Fibroblast of mammary gland (primary cell): ENCODE measurements at places on chromosomes 4 and X.

DNA sequence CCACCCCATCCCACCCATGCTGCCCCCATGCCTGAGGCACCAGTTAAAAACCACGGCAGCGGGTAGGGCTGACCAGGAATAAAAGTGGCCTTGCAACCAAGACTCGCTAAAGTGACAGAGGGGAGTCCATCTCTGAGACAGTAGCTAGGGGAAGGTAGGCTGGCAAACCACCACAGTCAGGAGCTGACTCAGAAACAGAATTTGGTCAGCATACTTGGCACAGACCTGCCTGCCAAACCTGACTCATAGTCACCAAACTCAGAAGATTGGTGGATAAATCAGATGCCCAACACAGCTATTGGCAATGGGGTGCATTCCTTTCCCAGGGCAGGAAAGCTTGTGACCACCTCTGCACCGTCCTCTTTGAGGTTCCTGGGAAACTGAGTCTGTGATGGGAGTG is 193.8 kb downstream of the BCOR start:
- peak; percentile 65 for DNase-seq

DNA sequence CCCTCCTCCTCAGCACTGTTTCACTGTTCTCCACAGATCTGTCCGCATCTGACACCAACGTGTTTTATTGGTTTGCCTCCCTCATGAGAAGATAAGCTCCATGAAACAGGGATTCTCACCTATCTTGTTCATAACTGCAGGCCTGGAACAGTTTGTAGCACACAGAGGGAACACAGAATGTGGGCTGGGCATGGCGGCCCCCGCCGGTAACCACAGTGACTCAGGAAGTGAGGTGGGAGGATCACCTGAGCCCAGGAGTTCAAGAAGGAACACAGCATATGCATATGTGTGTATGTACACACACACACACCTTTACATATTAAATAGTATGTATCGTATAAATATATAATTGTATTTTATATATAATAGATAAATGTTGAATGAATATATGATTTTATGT is 168.6 kb downstream of the AFAP1 start:
- no peak for DNase-seq

- no peak for DNase-seq
Measured at GRCh38 chrX:69321006-69321655, 155.9 kb upstream of the PJA1 start.

- no peak for DNase-seq
Measured at GRCh38 chr4:4440333-4441061, 53.6 kb downstream of the NSG1 start.

- peak; percentile 40 for DNase-seq
Measured at GRCh38 chr4:40998675-40999358, 215.5 kb downstream of the APBB2 start.

GRCh38 chr4:119478446-119479179 is 150.0 kb downstream of the PDE5A start:
- DNase-seq, result no peak

DNA sequence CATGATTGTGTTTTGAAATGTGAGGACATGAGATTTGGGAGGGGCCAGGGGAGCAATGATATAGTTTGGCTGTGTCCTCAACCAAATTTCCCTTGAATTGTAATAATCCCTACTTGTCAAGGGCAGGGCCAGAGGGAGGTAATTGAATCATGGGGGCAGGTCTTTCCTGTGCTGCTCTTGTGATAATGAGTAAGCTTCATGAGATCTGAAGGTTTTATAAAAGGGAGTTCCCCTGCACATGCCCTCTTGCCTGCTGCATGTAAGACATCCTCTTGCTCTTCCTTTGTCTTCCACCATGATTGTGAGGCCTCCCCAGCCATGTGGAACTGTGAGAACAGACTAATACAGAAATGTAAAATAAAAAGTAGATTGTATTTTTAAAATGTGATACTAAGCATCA is 1294.9 kb downstream of the ADGRL3 start:
- DNase-seq, result no peak

DNA sequence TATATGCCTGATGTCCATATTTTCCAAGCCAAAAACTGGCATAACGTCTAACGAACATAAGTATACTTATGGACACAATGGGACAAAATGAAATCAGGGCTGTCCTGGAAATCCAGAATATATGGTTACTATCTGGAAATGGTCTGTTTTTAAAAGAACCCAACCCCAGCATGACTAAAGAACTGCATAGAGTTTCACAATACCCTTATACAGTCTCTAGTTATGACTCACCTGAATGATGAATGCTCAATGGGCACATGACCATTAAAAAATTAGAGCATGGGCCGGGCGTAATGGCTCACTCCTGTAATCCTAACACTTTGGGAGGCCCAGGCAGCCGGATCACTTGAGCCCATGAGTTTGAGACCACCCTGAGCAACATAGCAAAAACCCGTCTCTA is 31.8 kb downstream of the AMMECR1 start:
- peak; percentile 91 for DNase-seq

GRCh38 chr4:104901438-104901837 is 245.2 kb upstream of the TET2 start:
- DNase-seq, result no peak

GRCh38 chrX:49129427-49129826 is 5.9 kb upstream of the GPKOW start:
- no peak for DNase-seq

DNA sequence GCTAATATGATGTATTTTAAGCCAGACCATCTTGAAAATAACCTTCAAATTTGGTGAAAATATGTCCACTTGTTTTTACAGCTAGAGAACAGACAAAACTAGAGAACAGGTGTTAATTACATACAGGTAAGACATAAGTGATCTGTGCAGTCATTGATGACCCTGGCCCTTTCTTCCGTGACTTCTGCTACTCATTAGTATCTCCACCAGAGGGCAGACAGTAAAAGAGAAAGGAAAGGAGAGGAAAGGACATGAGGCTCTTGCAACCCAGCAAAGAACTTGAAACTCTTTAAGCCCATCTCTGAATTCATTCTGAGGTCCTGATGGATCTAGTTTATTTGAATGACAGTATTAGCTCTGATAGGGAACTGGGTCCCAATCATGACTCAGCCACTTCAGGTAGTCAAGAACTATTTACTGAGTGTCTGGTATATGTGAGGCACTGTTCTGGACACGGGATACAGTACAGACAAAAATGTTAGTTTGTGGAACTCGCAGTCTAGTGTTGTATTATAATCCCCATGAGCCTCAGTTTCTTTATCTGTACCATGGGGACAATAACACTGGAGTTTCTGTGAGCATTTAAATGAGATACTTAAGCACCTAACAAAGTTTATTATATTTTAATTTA is 121.0 kb upstream of the TEX13D start:
- peak; percentile 30 for DNase-seq

- DNase-seq, result no peak
Measured at GRCh38 chr4:44914748-44915147, 188.4 kb upstream of the GNPDA2 start.

DNA sequence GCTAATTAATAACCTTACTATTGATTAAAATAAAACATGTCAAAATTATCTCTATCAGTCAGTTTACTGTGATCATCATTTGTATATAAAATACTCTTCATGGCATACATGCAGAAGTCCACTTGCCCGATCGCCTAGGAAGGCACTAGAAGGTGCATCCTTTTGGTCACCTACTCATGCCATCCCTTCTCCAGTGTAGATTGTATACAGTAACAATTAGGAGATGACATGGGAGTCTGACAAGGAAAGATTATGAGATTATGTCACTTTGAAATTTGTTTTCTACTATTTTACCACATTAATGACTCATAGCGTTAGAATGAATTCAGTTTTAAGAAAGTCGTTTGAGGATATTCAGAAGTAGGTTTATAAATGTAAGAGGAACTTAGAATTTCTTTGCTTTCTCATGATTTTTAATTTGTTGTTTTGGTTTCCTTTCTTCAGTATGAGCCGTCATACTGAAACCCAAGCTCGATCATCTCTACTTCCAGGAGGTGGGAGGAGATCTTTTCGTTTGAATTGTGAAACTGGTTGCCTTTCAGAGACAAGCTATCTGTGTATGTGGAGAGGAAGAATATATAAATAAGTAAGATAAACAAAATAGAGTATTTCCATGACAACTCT is 51.1 kb upstream of the UNC5C start:
- no peak for DNase-seq

DNA sequence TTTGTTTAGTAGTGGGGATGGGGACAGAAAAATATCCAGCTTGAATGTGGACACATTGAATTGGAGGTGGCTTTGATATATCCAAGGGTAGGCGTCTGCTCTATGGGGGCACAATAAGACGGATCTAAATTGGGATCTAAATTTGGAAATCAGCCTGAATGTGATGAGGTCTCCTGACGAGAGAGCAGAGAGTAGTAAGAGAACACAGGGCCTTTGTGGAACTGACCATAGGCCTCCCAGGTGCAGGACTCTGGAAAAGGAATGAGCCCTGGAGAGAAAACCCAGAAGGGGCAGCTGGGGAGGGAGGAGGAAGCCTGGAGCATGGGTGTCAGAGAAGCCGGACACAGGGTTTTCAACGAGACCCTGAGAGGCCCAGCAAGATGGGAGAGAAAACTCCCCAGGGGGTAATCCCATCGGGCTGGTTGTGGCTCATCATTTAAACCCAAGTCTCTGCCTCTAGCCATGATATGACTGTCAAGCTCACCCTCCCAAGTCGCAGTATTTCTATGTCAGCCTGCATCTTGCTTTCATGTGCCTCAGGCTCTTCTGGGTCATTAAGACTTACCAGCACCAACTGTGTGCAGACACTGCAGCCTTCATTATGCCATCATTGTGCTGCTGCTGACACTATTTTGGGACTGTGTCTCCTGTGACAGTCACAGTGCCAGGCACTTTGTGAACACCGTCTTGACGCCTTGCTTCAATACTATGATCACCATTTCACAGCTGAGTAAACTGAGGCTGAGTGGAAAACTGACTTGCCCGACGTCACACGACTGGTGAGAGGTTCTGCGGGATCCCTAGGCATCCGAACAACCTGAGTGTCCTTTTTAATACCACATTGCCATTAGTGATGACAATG is 57.1 kb downstream of the ANAPC4 start:
- no peak for DNase-seq

DNA sequence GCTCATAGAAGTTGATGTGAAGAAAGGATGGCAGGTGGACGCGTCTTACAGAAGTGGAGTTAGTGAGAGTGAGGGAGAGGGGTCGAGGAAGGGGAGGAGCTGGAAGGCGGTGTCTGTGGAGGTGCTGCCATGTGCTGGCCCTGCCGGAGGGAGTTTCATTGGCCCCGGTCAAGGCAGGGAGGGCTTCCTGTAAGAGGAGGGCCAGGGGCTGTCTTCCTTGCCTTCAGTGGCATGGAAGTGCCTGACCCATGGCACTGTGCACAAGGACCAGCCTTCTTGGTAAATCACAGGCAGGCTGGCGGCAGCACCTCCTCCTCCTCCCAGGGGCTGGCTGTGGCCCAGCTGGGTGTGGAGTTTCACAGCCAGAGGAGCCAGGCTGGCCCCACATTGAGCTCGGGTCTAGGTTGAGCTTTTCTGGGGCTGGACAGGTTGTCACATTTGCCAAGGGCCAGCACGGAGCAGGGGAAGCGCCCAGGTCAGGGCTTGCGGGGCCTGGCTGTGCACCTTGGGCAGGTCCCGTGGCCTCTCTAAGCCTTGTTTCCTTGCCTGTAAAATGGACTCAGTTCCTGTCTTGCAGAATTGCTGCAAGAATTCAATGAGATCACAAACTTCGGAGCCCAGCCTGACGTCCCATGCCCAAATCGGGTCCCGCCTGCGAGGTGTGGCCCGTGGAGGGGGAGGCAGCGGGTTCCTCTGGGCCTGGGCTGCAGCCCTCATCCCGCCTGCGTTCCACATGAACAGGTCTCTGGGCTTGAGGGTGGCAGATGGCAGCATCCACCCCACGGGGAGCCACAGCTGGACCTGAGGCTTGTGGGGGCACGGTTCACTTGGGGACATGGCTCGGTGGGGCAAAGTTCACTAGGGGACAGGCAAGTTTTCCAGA is 7.0 kb downstream of the HTRA3 start:
- DNase-seq, result peak; percentile 23

- DNase-seq, result no peak
Measured at GRCh38 chr4:147009875-147010274, 64.2 kb upstream of the TTC29 start.

DNA sequence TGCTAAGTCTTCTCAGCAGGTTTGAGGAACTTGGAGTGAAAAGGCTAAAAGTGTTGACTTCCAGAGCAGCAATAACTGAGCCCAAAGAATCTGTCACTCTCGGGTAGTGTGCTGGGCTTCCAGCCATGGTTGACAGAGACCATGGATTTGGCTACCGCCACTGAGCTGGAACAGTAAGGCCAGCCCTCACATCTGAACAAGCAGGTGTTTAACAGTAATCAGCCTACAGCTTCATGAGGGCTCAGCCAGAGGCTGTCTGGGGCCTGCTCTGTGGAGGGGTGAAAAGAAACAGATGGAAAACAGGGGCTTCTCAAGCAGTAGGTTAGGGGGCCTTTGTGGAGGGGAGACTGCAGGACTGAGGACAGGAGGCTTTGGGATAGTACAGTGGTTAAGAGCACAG is 14.9 kb downstream of the RASL11B start:
- no peak for DNase-seq

DNA sequence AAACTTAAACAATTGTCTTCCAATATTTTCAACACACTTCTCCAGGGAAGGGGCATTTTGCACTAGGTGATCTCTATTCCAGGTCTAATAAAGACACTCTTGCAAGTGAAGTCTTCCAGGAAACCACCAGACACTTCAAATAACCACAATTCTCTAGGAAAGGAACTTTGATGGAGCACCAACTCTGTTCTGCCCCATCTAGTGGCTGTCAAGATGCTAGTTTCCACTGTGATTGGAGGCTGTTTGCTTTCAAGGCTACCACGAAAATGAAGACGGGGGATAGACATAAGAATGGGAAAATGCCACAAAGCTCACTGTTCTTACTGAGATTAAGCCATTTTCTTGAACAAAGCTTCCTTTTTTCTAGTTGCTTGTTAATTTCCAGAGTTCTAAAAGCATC is 100.6 kb upstream of the F9 start:
- DNase-seq, result peak; percentile 2

- DNase-seq, result peak; percentile 48
Measured at GRCh38 chrX:119981286-119982070, 37.9 kb upstream of the NKAP start.

DNA sequence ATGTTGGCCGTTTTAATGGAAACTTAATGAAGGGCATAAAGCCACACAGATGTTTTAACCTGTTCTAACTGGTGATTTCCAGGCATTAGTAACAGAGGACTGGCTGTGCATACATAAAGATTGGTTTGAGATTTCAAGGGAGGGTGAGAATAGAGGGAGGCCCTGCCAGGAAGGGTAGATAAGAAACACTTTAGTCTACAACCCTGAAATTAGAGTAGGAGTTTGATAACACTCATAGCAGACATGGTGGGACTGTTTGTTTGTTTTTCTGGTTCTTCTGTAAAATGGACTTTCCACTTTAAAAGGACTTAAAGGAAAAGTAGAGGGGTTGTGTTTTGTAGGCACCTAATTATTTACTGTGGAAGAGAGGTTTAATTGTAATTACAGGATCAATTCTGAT is 16.2 kb downstream of the SLC4A4 start:
- DNase-seq, result no peak

DNA sequence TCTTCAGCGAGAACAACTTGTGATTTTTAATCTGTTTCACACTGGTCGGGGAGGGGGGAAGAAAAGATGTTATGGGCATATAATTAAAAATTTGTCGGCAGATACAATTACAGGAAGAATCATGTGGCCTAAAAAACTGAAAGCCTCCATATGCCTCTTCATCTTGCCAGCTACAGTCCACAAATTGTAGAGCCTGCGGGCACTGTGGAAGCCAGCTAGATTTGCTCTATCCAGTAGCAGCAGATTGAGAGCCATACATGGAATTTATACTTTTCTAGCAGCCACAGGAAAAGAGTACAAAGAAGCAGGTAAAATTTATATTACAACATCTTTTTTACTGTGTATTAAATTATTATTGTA is 147.3 kb downstream of the TBL1X start:
- no peak for DNase-seq

GRCh38 chr4:2754848-2755819 is 1.0 kb downstream of the TNIP2 start:
- no peak for DNase-seq
